Upper lobe of right lung (tissue), 1 donor: ENCODE measurements at places on chromosomes 5 and 9. TPM values are rescaled to one million over a fixed set of nuclear protein-coding genes. Genes with fewer than 3 reads are reported as not detected.

The F2RL2 gene
- 1.2 TPM for total RNA-seq

The KIF3A gene
- 10.5 TPM for total RNA-seq

The ACOT12 gene
- total RNA-seq = not detected

The ZDHHC12 gene
- 28.2 TPM for total RNA-seq

The PCDHGA4 gene
- total RNA-seq = 3.9 TPM

The ZNF608 gene
- 32.1 TPM for total RNA-seq

The SAXO1 gene
- 0.12 TPM for total RNA-seq

The TAF11L11 gene
- not detected for total RNA-seq

The ADAMTS12 gene
- 11.2 TPM for total RNA-seq

The OR1J2 gene
- not detected for total RNA-seq

The NINJ1 gene
- total RNA-seq = 53.2 TPM

The PCDHGA1 gene
- 0.46 TPM for total RNA-seq

The AFAP1L1 gene
- total RNA-seq = 32.7 TPM

The TRPM6 gene
- total RNA-seq = 1.2 TPM

DNA sequence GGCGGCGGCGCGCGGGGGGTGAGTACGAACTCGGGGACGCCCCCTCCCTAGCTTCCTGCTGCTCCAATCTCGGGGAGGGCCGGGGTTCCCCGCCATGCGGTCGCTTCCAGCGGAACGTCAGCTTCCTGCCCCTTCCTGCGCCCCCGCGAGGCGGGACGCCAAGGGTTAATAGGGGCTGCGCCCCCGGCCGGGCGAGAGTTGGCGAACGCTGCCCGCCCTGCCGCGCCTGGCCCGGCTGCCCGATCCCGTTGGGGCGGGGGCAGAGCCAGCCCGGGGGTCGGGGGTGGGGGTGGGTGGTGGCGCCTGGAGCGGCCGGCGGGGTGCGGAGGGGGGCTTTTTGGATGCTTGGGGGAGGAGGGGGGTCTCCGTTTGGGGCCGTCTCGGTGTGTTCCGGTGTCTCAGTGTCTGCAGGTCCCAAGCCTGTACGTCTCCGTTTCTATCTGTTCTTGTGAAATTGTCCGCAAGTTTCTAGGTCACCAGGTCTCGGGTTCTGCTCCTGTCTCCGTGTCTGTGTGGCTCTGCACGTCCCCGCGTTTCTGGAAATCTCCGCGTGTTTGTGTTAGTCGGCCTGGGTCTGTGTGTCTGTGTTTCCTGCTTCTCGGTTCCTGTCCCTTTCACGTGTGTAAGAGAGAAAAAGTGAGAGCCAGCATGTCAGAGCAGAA, 789 bp downstream of the COL27A1 start:
- DNase-seq = no peak

GRCh38 chr5:128844354-128844923, 120.8 kb upstream of the SLC27A6 start:
- no peak for DNase-seq

DNA sequence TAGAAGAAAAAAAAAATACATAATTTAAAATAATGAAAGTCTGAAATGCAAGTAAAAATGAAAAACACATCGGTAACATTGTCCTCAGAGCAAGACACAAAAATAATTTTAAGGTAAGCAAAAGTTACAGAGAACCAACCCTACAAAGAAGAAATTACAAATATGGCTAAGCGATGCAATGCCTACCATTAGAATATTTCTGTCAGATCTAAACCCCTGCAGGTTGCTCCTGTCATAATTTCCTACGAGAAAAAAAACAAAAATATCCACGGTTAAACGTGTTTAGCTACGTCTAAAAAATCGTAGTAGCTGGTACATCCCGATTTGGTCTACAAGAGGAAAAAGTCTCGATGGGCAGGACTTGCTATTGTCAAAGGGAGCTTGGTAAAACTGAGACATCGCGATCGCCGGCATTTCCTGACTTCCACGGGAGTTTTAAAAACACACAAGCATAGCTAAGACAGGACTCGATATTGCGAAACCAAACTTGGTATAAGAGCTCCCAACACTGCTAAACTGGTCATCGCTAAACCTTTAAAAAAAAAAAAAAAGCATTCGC, 1.1 kb upstream of the ANXA2R start:
- DNase-seq = peak; percentile 70

GRCh38 chr9:125523681-125524080, 183.3 kb downstream of the MAPKAP1 start:
- DNase-seq = no peak

DNA sequence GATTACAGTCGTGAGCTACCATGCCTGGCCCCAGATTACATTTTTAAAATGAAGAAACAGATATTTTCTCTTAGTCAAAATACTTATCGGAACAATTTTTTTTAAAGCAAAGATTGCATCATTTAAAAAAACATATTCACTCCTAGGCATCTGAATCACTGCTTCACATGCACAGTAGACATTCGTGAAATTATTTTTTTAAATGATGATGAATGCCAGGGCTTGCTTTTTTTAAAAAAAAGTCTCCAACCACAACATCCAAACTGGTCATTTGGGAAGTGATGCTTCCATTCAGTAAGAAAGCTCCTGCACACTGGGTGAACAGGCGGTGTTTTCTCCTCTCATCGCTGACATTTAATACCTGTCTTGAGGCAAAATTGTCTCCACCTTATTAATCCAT, 223.0 kb upstream of the DMRT1 start:
- DNase-seq = no peak

- DNase-seq = no peak
Observed at GRCh38 chr5:135069895-135070657, 36.0 kb upstream of the PITX1 start.

- DNase-seq = no peak
Observed at GRCh38 chr5:105088961-105089360, 1526.4 kb upstream of the NUDT12 start.

GRCh38 chr5:66658516-66658915, 62.3 kb downstream of the MAST4 start:
- DNase-seq = no peak

GRCh38 chr5:75839547-75839946, 122.3 kb upstream of the POC5 start:
- DNase-seq = no peak

DNA sequence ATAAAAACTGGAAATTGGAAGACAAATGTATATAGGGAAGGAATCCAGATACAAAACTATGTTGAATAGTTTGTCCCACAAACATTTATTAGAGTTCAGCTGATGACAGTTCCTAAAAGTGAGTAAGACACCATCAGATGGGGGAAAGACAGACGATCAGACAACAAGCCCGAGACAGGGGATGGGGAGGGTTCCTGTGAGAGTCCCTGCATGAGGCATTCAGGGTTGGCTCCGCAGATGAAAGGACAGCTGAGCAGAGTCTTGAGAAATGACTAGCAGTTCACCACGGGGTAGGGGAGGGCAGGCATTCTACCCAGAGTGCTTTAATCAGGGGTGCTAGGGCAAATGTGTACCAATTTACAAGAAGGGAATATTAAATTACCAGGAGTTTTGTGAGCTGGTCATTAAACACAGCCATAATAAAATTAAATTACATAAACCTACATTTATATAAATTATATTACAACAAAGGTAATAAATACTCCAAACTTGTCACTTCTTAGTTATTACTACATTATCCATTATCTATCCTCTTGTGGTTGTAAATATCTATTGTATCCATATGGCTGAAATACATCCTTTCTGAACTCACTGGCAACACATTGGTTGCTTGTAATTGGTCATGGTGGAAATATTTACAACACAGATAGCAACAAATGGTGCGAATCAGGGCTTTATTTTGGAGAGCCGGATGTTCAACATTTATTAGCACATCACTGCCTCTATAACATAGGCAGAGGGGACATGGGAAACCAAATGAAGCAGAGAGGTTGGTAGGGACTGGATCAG, 27.8 kb downstream of the TNFSF15 start:
- DNase-seq = no peak

DNA sequence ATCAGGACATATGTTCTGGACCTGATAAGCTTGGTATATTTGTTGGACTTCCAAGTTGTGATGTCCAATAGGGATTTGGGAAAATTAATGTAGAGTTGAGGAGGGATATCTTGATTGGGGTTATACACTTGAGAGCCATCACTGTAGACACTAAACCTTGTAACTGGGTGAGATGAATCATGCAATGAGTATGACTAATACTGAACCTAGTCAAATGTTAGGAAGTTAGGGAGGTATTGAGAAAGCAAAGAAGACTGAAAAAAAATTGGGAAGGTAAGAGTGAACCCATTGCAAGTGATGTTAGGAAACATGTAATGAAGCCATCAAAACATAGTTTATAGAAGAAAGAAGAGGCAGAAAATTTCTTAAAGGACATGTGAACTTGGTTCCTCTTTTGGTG, 668.4 kb upstream of the CDH9 start:
- no peak for DNase-seq

GRCh38 chr5:122704247-122705036, 70.4 kb upstream of the SNX2 start:
- no peak for DNase-seq

- no peak for DNase-seq
Observed at GRCh38 chr9:20649381-20649780, 27.1 kb upstream of the MLLT3 start.

GRCh38 chr5:61486476-61486875, 154.4 kb downstream of the ZSWIM6 start:
- no peak for DNase-seq

DNA sequence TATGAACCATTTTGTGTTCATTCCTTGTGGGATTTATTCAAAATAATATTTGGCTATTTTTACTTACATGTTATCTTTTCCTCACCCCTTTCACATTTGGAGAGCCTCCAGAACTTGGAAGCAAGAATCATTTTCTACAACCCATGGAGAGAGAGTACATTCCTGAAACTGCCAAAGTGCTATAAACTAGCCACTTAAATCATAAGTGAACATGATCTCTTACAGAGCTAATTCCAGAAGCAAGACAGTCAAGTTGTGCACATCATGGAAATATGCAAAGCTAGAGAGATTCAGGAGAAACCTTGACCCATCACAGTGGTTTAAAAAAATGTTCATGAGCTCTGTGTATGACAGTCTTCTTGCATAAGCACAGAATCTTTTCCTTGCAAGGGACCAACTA, 883.6 kb upstream of the C9orf72 start:
- DNase-seq = no peak

GRCh38 chr5:179923436-179923835, 15.7 kb upstream of the TBC1D9B start:
- no peak for DNase-seq

- no peak for DNase-seq
Observed at GRCh38 chr5:56229111-56229510, 4.0 kb downstream of the ANKRD55 start.

GRCh38 chr5:60535198-60535597, 164.8 kb downstream of the DEPDC1B start:
- DNase-seq = no peak

- DNase-seq = no peak
Observed at GRCh38 chr5:89005990-89006389, 123.0 kb upstream of the MEF2C start.

GRCh38 chr9:101209670-101210069, 175.1 kb downstream of the BAAT start:
- no peak for DNase-seq

GRCh38 chr5:8053270-8053669, 184.3 kb downstream of the MTRR start:
- no peak for DNase-seq

- no peak for DNase-seq
Observed at GRCh38 chr5:61993295-61993927, 312.6 kb upstream of the KIF2A start.

DNA sequence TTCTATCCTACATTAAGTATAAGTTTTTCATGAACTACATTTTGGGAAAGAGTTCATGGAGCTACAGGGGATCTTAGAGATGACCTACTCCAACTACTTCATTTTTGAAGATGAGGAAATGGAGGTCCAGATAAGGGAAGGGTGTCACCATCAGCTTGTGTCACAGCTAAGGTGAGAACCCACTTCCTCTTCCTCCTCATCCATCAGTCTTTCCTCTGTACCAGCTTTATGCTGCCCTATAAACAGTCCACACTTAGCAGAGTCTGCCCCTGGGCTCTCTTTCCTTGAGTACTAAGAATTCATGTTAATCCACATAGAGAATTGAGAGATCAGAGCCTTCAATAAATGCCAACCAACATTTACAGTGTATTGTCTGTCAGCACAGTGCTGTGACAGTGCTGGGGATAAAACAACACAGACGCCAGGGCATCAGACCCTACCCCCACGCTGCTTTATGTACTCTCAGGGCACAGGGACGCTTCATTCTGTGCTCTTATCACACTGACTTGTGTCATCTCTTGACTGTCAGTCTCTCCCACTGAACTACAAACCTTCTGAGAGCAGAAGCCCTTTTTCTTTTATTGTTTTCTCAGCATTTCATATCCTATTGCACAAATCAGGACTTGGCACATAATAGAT, 22.1 kb downstream of the ADRB2 start:
- no peak for DNase-seq

DNA sequence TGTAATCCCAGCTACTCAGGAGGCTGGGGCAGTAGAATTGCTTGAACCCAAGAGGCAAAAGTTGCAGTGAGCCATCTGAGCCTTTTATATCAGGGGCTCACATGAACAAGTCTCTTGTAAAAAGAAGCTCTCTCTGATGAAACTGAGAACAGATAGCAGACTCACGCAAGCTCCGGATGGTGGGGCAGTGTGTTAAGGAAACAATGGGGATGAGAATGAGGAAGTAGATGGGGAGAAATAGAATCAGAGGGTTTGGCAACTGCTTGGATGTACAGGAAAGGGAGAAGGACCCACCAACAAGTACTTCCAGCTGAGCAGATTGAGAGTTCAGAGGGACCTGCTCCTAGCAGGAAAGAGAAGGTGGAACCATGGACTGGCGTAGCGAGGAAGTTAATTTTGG, 18.6 kb downstream of the TMEM252 start:
- no peak for DNase-seq

- no peak for DNase-seq
Observed at GRCh38 chr5:123610665-123611405, 98.9 kb downstream of the CSNK1G3 start.

- DNase-seq = no peak
Observed at GRCh38 chr9:117430813-117431212, 16.0 kb upstream of the ASTN2 start.

DNA sequence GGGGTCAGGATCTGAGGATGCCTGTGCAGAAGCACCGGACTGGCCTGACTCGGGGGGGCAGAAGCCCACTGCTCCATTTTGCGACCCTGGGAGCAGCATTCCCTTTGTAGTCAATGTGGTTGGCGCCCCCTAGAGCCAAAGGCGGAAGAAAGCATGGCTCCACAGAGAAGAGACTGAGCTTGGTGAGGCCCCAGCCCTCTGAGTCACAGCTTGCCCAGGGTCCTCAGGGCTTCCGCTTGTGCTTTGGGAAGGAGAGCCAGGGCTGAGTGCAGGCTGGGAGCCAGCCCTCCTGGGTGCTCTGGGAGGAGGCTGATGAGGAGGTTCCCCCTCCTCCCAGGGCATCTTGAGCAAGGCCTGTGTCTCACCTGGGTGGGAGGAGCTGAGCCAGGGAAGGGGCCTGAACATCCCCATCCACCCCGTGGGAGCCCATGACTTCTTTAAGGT, 5.5 kb upstream of the AQP3 start:
- DNase-seq = peak; percentile 90

DNA sequence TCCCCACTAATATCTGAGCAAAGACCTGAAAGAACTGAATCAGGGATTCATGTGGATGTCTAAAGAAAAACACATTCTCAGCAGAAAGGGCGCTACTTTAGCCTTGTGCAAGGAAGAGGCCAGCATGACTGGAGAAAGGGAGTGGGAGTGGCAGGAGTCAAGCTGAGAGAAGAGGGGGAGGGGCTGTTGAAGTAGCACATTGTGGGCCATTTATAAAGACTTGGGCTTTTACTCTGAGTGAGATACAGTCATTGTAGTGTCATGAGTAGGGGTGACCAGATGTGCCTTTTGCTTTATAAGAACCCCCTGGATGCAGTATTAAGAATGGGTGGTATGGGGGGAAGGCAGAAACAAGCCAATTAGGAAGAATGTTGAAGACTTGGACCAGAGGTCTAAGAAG, 452.8 kb downstream of the ENC1 start:
- no peak for DNase-seq
